ENCODE measurements at places on chromosomes 3 and 15.

- no peak for DNase-seq
These were observed 150.2 kb upstream of the MLF1 start for GRCh38 chr3:158420654-158421396.

- DNase-seq: peak; percentile 37
These were observed 27.3 kb upstream of the FGD5 start for GRCh38 chr3:14791343-14791945.

DNA sequence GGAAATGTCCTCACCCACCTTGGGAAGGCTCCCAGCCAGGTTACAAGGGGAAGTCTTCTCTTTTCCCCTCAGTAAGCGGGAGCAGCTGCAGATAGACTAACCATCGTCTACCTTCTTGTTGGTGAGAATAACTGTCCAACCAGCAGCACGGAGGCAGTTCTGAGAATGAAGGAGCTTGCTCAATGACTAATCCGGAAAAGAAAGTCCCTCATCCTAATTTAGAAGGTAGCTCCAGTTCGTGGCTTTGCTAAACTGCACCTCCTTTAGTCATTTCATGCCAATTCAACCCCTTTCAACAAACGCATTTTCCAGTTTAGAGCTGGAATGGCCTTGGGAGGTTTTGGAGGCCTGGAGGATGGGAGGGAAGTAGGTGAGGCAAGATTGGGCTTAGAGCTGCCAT lies 527.4 kb upstream of the PROK2 start:
- no peak for DNase-seq

DNA sequence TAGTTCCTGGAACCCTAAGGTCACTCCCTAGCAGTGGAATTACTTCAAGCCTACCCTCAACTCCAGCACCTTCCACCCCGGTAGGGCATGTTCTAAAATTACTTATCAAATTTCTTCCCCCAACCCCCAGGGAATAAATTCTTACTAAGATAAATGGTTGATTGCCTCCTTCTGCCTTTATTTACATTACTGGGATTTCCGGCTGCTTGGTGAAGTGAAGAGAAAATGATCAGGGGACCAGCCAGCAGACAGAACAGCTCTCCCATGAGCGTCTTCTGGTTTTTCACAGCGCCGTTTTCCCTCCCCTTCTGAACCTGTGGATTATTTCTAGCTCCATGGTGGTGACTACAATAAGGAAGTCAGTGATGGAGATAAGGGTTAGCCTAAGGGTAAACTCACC lies 521.5 kb upstream of the PPP2R3A start:
- DNase-seq: no peak

- DNase-seq: no peak
These were observed 127.7 kb downstream of the SPATA16 start for GRCh38 chr3:173013219-173013832.

DNA sequence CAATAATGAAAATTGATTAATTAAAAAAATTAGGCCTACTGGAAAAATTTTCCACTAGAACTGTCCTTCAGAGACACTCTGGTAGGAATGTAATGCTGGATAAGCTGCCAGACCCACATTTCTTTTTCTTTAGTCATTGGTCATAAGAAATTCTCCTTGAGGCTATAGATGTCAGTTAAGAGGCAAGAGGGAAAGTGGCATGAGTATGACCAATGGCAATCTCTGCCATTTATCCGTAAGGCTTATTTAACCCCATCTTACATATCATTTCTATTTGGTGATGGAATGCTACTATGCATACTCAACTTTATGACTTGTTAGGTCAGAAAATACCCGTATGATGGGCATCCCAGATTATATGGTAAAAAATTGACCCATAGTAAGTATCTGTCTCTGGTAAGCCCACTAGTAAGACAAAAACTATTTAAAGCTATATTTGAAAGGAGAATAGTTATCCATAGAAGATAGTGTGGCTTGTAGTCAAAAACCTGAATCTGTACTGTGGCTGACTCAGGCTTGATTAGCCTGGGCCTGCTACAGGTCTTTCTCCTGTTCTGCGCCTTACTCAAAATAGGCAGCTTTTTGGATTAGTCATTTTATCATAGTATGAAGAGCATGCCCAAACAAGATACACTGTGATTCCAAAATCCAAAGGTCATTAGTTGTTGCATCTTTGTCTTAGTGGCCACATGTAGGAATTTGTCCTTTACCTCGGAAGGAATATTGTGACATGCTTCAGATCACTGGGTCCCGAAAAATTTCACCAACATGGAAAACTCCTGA lies 314.7 kb downstream of the PYDC2 start:
- no peak for DNase-seq

Data from NCI-H460 (cell line).